ENCODE measurements at places on chromosomes 2 and 18. TPM values are rescaled to one million over a fixed set of nuclear protein-coding genes. Genes with fewer than 3 reads are reported as not detected.

- no peak for DNase-seq
These were observed 272.2 kb upstream of the ID2 start for GRCh38 chr2:8409461-8410260.

DNA sequence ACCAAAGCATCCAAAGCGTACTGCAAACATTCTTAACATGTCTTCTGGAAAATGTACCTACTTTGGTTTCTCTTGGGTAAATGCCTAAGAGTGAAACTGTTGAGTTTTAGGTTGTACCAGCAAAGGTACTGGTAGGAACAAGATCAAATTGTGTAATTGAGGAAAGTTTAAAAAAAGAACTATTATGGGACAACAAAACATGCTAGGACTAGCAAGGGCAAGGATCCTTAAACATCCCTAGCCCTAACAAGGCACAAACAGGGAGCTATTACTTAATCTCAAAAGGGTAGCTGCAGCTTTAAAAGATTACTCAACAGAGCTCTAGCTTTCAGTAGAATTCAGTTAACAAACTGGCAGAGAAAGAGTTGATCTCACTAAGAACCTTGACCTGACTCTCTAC, 56.0 kb upstream of the GRB14 start:
- DNase-seq = no peak

DNA sequence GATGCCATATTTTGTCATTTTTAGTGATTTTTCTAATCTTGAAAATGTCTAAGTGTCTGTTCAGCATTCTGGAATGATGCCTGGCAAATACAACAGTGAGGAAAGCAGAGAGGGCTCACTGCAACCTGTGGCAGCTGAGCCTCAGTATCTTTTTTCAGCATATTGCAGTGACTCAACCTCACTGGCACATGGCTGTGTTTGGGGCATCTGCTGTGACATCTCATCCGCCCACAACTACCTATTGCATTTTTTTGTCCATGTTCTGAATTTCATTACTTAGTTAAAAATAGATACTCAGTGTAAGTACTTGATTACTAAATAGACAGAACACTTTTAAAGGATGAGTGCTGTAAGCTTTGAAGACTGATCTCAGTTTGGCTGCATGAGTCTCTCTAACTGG, 10.7 kb downstream of the BABAM2 start:
- no peak for DNase-seq

DNA sequence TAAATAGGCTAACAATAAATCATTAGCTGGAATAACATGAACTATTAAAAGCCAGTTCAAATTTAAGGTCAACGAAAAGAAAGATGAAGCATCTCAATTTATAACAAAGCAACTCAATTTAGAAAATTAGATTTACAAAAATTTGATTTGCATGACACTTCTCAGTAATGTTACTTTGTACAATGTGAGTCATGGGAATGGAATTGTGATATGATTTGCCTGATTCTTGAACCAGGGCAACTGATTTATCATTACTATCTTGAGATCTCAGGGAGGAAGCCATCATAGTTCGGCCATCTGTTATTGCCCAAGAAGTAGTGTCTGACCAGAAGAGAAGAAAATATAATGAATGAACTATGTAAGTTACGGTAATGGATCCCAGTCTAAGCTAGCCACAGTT, 193.1 kb downstream of the RIT2 start:
- DNase-seq = no peak

GRCh38 chr2:120991441-120991840, 255.8 kb downstream of the GLI2 start:
- DNase-seq = peak; percentile 2

LRP2 gene
- 0.06 TPM for total RNA-seq

GYPC gene
- total RNA-seq = 75.0 TPM

MC2R gene
- total RNA-seq = not detected

DNA sequence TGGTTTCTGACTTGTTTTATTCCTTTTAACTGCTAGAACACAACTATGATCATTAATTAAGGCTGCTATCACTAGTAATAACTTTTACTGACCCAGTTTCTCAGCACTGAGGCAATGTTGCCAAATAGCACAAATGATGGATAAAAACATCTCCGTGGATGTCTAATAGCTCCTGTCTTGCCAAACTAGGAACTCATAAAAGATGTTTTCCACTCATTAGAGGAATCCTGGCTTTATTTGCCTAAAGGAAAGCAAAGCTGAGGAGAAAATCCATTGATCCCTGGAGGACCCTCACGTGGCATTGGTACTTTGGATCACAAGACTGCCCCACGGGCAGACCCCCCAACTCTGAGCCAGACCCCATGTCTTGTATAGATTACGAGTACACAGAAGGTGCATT, 96.1 kb upstream of the ZNF397 start:
- peak; percentile 20 for DNase-seq

FTCDNL1 gene
- not detected for total RNA-seq

DNA sequence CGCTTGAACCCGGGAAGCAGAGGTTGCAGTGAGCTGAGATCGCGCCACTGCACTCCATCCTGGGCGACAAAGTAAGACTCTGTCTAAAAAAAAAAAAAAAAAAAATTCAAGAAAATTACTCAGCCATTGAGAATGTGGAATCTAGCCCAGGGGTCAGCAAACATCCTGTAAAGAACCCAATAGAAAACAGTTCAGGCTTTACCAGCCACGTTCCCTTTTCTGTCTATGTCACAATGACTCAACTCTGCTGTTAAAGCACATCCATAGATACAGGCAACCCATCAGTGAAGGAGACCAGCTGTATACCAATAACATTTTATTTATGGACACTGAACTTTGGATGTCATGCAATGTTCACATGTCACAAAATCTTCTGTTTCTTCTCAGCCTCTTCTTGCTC, 435.6 kb upstream of the GYPC start:
- DNase-seq = no peak

DNA sequence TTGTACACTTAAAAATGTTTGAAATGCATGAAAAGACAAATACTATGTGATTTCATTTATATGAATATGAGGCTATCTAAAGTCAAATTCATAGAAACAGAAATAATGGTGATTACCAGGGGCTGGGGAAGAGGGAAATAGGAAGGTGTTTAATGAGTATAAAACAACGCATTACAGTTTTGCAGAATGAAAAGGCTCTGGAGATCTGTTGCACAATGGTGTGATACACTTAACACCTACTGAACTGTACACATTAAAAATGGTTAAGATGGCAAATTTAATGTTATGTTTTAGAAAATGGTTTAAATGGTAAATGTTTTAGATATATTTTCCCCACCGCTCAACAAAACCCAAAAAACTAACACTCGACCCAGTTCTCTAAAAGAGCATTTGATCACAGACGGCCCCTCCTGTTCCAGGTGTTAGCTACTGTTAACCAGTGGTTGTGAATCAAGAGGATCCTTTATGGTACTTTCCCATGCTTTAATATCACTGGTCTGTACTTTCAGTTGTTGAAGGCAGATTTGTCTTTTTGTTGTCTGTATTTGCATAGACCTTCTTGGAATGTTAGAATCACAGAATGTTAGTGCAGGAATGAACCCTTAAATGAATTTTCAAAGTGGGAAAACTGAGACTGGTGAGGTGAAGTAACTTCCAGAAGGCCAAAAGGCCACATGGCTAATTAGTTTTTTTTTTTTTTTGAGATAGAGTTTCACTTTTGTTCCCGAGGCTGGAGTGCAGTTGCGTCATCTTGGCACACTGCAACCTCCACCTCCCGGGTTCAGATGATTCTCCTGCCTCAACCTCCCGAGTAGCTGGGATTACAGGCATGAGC, 10.2 kb downstream of the RAB10 start:
- no peak for DNase-seq

DNA sequence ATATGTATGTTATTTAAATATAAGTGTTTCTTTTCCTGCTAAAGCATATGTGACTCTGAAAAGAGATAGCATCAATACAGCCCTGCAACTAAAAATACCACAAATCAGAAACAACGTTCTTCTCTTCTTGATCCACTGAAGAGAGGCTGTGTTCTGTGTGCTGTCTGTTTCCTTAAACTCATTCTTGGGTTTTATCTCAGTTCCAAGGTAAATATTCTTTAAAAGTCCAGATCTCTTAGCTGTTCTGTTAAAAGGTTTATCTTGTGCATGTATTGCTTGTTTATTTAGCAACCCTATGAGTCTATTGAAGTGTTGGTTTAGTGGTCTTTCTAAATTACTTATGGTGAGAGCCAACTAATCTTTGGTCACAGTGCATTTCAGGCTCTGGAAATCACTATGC, 173.3 kb upstream of the NT5C1B start:
- no peak for DNase-seq

CGREF1 gene
- 11.6 TPM for total RNA-seq

GRCh38 chr2:3041841-3042600, 335.6 kb downstream of the EIPR1 start:
- DNase-seq = no peak

NEU4 gene
- 0.21 TPM for total RNA-seq

CCDC68 gene
- 6.9 TPM for total RNA-seq

SERPINB11 gene
- total RNA-seq = not detected

DNA sequence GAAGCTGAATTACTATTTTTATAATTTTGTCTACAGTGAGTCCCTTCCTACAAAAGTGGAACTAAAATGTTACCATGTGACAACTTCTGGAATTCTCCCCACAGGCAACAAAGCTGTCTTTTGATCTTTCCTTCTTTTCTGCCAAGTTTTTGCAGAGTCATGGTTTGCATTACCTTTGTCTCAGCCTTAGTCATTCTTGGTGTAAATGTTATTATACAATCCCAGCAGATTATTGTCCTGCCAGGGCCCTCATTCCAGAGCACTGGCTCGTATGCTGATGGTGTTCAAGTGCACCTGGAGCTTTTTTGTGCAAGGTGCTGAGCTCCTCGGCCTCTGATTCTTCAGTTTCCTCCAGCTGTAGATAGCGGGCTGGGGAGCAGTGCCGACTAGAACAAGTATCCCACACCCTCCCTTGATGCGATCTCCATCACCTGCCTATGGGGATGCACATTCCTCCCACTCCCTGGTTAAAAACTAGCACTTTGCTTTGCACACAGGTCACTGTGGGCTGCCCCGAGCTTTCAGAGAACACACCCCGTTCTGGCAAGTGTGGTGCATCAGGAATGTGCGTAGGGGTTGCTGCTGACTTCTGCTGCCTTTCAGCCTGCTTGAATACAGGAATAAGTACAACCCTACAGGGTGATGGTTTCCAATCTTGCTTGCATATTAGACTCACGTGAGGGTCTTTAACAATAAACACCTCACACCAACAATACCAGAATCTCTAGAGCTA, 263.6 kb downstream of the RNF144A start:
- DNase-seq = no peak

SPP2 gene
- total RNA-seq = not detected

DNA sequence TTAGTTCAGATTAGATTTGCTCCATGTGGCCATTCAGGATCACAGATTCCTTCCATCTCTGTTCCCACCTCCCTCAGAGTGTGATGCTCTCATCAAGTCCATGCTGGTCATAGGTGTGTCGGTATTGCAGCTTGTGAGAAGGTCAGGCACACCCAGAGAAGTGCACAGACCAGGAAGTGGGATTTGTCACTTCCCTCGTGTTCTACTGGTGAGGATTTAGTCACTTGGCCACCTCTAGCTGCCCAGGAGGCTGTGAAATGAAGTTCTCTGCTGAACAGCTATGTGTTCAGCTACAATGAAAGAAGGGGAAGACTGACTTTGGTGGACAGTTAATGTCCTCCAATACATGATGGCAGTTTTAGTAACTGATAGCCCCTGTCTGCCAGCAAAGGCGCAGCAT, 3.5 kb upstream of the LANCL1 start:
- DNase-seq = no peak

- DNase-seq = no peak
These were observed 163.6 kb downstream of the TRABD2A start for GRCh38 chr2:84717302-84717701.

GRCh38 chr2:102792568-102793208, 30.9 kb downstream of the TMEM182 start:
- no peak for DNase-seq

GRCh38 chr18:55264108-55264507, 304.8 kb upstream of the CCDC68 start:
- DNase-seq = no peak

DNA sequence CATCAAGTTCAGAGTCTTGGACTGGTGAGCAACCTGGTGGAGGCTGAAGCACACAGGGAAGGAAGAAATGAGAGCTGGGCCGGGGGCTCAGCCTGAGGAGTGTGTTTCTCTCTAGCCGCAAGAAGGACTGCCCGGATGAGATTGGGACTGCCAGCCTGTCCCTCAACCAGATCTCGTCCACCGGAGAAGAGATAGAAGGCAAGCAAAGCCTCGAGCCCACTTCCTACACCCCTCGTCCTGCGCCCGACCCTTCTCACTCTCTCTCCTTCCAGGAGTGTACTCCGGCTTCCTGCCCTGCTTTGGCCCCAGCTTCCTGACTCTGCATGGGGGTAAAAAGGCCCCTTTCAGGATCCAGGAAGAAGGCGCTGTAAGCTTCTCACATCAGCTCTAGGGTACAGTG, 26.2 kb downstream of the FER1L5 start:
- DNase-seq = no peak

COL4A3 gene
- total RNA-seq = 0.76 TPM

CCDC85A gene
- 19.7 TPM for total RNA-seq

VWC2L gene
- total RNA-seq = not detected

DSG4 gene
- 0.07 TPM for total RNA-seq

Data from uterus (tissue), 4 donors.